Thyroid gland (tissue), 4 donors: ENCODE measurements at places on chromosomes 13 and 19. TPM values are rescaled to one million over a fixed set of nuclear protein-coding genes. Genes with fewer than 3 reads are reported as not detected.

Gene RXFP2
- 0.67 TPM for total RNA-seq

Gene PBX4
- total RNA-seq = 26.7 TPM

GRCh38 chr13:36515466-36515865 is 83.2 kb downstream of the CCNA1 start:
- no peak for DNase-seq

Gene ATP4A
- 0.33 TPM for total RNA-seq

Gene NLRP8
- total RNA-seq = not detected

DNA sequence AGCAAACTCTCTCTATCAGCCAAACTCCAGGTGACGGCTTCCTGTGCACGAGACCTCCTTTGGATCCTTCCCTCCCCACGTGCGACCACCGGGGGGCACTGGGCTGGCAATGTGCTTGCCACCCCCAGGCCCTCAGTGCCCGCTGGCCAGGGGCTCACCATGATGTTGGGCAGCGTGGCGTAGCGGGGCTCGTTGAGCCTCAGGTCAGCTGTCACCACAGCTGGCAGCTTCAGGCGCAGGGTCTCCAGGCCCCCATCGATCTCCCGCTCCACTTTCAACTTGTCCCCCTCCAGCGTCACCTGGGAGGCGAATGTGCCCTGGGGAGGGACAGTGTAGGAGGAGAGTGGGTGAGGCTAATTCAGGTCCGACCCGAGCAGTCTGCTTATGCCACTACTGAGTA is 4.8 kb upstream of the VSIG10L start:
- no peak for DNase-seq

DNA sequence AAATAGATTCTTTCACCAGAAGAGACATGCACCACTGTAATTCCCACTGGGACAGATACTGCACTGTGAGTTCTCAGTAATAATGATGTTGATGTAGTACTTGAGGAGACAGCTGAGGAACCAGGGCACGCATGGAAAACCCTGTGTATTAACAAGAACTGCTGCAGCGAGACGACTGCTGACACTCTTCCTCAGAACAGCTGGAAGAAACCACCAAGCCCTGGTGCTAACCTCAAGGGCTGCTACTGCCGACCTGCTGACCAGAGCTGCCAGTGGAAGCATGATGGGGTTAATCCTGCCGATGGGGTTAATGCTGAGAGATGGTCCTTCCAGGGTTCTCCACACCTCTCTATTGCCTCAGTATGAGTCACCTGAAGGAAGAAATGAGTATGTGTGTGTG is 45.6 kb downstream of the EDNRB start:
- no peak for DNase-seq

DNA sequence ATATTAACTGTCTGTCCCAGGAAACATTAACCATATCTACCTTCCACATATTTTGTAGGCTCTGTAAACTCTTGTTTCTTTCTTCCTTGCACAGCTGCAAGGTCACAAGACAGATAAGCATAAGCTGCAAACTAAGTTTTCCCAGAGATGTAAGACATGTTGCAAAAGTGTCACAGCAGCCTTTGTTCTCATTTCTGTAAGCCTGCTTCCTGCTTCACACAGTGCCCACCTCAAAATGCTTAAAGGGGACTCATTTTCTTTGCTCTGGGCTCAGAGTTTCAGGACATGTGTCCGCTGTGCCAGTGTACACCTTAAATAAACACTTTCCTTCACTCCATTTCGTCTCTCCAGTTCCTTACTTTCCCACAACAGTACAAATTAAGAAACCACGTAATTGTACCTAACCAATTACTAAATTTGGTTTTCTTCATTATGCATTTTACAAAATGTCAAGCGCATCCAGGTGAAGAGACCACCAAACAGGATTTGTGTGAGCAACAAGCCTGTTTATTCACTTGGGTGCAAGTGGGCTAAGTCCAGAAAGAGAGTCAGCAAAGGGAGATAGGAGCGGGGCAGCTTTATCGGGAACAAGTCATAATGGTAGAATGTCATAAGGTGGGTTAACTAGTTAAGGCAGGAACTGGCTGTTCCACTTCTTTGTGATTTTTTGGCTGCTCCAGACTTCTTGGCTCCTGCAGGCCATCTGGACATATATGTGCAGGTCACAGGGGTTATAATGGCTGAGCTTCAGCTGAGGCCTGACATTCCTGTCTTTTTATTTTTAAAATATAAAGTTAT is 12.7 kb upstream of the ZNF431 start:
- DNase-seq = peak; percentile 5

Gene LMO7
- total RNA-seq = 209 TPM

GRCh38 chr19:29478578-29479565 is 46.9 kb upstream of the VSTM2B start:
- DNase-seq = no peak

Gene PSG3
- not detected for total RNA-seq

DNA sequence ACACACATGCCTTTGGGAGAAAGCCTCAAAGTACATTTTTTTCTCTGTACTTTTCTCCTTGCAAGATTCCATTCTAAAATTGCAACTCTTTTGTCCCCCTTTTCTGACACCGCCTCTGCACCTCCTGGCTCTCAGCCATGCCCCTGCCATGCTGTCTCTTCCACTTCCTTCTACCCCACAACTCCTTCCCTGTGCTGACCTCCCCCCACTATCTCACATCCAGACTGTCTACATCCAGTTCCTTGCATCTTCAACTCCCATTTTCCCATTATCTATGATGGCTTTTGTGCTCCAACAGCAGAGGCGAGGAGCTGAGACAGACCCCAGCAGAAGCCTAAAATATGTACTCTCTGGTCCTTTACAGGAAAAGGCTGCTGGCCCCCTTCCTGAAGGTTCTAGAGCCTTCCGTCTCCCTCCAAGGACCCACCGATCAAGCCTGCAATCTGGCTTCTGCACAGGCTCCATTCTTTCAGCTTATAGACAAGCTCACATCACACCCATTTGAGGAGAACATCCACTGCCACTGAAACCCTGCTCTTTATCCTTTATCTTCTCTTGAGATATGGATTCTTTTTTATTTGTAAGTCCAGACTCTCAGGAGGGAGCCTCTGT is 50.2 kb downstream of the RFX2 start:
- DNase-seq = no peak

DNA sequence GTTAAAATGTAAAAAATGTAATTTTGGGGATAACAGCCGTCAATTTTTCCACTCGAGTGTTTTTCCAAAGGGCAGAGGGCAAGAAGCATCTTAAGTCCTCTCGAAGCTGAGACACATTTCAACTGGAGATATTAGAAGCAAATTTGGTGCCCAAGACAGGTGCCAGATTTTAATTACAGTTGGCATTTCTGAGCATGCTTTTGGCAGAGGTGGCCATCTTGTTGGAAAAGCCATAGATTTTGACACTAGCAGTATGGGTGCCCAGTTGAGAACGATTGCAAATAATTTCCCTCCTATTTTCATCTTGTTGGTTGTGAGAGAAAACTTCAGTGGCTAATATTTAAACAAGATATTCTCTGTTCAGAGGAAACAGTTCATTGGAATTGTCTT is 146.3 kb downstream of the TM9SF2 start:
- no peak for DNase-seq

DNA sequence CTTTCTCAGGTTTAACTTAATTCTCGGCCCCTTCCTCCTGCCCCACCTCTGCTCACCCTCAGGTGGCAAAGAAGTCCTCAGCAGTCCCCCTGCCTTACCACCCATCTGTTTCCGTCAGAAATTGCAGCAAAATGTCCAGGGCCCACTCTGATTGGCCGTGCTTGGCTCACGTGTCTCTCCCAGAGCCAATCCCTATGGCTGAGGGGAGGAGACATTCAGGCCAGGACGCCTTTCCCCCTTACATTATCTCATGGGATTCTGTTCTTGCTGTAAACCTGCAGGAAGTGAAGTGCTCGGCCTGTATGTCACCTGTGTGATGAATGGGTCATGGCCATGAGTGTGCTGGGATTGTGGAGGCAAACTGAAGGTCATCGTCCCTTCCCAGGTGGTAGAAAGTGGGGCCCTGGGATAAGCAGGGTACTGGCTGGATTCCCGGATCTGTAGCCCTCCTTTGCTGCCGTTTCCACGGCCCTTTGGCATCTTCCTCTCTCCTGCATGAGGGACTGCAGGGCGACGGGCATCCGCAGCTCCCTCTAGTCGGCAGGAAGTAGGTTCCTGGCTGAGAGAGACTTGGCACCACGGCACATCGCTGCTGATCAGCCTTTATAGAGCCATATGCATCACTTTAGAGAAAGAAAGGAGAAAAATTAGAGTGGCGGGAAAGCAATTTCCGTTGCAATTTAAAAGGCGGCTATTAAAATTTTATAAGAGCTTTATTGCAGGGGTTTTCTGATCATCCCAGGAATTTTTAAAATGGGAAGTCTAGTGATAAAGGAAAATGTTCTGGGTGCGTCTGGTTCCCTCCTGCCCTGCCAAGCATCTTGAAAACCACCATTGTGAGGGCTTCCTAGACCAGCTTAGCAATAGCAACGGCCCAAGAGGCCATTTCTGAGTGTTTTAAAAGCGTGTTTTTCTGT is 118.2 kb downstream of the SIPA1L3 start:
- no peak for DNase-seq

- no peak for DNase-seq
Measured at GRCh38 chr13:50800091-50800739, 43.3 kb downstream of the DLEU7 start.

GRCh38 chr13:112133499-112134390 is 66.8 kb downstream of the SOX1 start:
- no peak for DNase-seq

GRCh38 chr13:107493266-107493665 is 722.1 kb downstream of the LIG4 start:
- DNase-seq = no peak
